ENCODE measurements at places on chromosomes 12 and 14. TPM values are rescaled to one million over a fixed set of nuclear protein-coding genes. Genes with fewer than 3 reads are reported as not detected.

The SERPINA12 gene
- total RNA-seq: not detected

The EID3 gene
- 2.8 TPM for total RNA-seq

The RNF212B gene
- not detected for total RNA-seq

The C12orf54 gene
- not detected for total RNA-seq

The CLEC4A gene
- 1.5 TPM for total RNA-seq

The PRR4 gene
- 4.4 TPM for total RNA-seq

The ANKRD52 gene
- 75.4 TPM for total RNA-seq

The MIP gene
- not detected for total RNA-seq

The OTOGL gene
- total RNA-seq: 0.21 TPM

The FBXL14 gene
- 9.1 TPM for total RNA-seq

The CIROP gene
- not detected for total RNA-seq

The CABP1 gene
- not detected for total RNA-seq

The DTX1 gene
- not detected for total RNA-seq

The ADCY6 gene
- total RNA-seq: 71.9 TPM
